ENCODE measurements at places on chromosomes 7 and 10.

DNA sequence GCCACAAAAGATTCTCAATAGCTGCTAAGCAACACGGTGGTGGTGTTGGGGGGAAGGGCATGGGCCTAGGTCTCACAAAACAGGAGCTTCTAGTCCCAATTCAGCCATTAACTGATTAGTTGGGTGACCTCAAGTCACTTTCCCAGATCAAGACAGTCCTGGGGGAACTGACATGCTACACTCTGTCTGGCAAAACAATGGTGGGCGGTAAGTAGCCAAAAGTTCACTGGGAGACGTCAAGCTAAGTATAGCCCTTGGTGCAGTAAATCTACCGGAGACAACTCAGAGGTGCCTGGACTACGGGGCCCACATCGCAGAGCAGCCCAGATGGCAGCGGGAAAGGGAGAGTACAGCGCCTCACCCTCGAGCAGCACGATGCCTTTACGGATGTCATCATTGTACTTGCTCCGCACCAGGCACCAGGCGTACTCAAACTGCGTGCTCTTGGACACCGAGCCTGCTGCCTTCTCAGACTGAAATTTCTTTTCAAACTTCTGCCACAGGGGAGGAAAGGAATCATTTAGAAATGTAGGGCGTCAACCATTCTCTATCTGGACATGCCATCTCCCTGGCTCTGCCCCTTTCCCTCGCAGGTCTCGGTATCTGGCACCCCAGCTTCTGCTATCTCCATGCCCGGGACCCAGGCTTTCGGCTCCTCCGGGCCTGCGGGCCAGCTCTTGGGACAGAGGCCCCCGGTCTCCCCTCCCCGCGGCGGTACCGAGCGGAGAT is 1.1 kb downstream of the FIS1 start:
- DNase-seq: no peak

- DNase-seq: no peak
These were observed 75.7 kb downstream of the IMMP2L start for GRCh38 chr7:111486472-111487142.

DNA sequence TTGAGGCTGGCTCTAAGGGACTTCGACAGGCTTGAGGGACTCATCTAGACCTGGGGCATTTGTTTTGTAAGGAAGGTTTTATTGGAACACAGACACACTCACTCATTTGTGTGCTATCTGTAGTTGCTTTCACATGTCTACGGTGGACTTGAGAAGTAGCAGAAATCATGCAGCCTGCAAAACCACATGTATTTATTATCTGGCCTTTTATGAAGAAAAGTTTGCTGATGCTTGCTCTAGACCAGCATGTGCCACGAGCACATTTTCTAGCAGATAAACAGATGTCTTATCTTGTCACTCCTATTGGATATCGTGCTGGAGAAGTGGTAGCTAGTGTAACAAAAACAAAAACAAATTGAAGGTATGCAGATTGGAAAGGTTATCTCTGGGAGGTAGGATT is 9.8 kb downstream of the UPP1 start:
- DNase-seq: no peak

GRCh38 chr10:3420527-3421469 is 248.2 kb upstream of the PITRM1 start:
- no peak for DNase-seq

DNA sequence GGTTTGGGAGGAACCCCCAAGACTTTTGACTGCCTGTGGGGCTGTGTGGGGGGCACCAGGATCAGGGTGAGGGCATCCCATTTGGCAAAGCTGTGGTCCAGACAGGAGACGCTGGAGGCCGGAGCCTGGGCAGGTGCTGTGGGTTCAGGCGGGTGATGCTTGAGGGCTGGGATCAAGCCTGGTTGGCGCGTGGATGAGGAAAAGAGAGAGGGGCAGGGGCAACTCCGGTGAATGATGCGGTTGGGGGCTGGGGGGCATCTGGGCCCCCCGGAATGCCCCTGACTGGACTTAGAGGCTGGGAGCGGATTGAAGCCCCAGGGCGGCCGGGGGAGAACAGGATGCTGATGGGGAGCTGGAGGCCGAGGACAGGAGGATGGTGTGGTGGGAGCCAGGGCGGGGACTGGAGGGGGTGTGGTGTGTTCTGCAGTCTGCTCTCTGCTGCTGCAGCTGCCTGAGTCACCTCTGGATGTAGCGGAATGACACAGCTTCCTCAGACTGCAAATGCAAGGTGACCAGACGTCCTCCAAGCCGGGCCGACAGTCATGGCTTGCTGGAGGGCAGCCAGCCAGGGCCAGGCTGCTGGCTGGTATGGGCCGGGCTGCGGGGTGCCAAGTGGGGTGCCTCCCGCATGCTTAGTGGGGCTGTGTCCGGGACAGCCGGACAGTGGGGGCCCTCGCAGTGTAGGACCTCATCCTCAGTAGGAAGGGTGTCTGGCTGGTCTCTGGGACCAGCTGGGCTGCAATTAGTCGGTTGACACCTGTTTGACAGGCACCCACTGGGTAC is 3.2 kb downstream of the MAFK start:
- DNase-seq: no peak

- DNase-seq: no peak
These were observed 97.9 kb upstream of the SH2B2 start for GRCh38 chr7:102188746-102189145.

GRCh38 chr10:70378122-70378521 is 4.3 kb downstream of the LRRC20 start:
- no peak for DNase-seq

DNA sequence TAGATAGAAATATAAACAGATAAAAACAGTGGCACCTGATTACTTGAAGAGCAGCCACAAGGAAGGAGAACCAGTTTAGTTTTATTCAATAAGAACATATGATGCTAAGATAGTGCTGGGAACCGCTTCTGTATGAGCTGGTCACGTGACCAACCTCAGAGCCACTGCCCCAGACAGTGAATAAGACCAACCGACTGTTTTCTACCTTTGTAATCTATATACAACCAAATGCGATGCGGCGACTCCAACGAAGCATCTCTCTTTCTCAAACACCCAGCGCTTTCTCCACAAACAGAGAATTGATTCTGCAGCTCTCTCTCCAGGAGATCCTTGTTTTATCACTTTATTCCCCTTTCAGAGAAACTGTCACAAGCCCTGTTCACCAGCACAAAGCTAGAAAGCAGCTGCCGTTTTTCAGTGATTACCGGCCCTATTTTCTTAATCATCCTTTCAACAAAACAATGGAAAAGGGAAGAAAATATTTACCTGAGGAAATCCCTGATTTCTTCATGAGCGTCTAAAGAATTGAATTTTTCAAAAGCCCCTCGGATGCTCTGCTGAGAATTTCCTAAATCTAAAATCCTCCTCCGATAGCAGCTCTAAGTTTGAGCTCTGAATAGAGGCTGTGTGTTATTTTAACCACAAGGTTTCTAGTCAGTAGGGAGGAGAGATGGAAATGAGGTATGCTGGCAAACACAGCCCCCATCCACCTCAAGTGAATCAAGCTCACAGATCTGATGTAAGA is 55.7 kb upstream of the JCAD start:
- DNase-seq: no peak

DNA sequence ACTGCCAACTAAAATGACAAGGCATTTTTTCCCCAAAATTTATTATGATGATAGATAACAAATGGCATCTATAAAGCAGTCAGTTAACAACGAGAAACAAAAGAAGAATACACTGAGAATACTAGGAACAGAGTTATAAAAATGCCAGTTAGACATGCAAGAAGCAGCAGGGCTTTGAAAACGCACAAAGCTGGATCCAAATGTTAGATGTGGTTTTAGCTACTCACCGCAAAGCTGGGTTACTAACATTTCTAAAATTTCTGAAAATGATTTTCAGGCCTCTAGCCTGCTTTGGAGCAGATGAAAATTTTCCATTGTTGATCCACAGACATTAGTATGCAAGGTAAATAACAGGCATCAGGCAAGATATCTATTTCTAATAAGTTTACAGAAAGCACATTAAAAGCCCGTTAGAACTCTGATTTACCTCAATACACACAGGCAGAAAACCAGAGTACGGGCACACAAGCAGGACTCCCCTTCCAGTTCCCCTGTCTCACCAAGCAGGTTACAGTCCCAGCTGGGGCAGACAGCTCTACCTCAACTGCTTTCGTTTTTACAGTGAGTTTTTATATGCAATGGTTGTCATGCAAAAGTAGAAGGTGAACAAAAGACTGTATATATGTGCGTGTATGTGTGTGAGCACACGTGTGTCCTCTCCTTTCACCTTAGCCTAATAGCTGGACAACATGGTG is 37.9 kb downstream of the GLI3 start:
- DNase-seq: no peak

- DNase-seq: no peak
These were observed 537 bp downstream of the FOXK1 start for GRCh38 chr7:4682621-4683042.

- DNase-seq: no peak
These were observed 559 bp upstream of the FKBP14 start for GRCh38 chr7:30027065-30027456.
